Osteocyte (in vitro differentiated cells): ENCODE measurements at places on chromosomes 2 and 18. TPM values are rescaled to one million over a fixed set of nuclear protein-coding genes. Genes with fewer than 3 reads are reported as not detected.

DNA sequence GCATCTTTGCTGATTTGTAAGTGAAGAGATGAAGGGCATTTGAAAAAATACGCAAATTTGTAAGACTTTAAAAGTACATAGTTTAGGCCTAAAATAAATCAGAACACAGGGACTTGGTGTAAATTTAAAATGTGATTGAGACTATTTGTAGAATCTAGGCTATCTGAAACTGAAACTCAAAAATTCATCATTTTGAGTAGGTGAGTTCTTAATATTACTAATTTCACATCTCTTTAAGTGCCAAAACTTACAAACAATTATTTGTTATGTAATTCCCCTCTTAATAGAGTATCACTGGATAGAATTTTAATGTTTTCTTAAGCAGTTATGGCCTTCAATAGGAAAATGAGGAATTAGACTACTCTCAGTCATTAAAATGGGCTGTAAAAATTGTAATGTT lies 14.0 kb upstream of the HRH4 start:
- no peak overlapping the region for H3K27ac ChIP-seq
- no peak for DNase-seq
- H3K36me3 ChIP-seq = peaks cover 62% of the 10 kb centered on the region
- no peaks in the 10 kb centered on the region for H3K4me1 ChIP-seq
- no peak overlapping the region for H3K4me3 ChIP-seq

DNA sequence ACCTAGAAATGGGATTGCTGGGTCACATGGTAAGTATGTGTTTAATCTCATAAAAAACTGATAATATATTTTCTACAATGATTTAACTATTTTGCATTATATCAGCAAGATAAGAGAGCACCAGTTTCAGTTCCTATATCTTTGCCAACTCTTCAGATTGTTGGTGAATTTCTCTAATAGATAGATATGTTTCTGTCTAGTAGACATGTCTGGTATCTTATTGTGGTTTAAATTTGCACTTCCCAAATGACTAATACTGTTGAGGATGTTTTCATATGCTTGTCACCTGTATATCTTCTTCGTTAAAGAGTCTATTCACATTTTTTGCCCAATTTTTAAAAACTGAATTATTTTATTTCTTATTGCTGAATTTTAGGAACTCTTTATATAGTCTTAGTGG lies 113.8 kb upstream of the UXS1 start:
- no peak for DNase-seq
- H3K36me3 ChIP-seq = no peaks in the 10 kb centered on the region
- no peak overlapping the region for H3K27ac ChIP-seq
- H3K4me1 ChIP-seq = no peaks in the 10 kb centered on the region

GRCh38 chr18:75863696-75864095 lies 436.2 kb upstream of the SMIM21 start:
- no peak overlapping the region for H3K4me3 ChIP-seq
- H3K36me3 ChIP-seq = no peaks in the 10 kb centered on the region
- H3K4me1 ChIP-seq = no peaks in the 10 kb centered on the region
- H3K27me3 ChIP-seq = no peaks in the 10 kb centered on the region

Gene HSPD1
- 163 and 165 TPM in 2 replicates for total RNA-seq

DNA sequence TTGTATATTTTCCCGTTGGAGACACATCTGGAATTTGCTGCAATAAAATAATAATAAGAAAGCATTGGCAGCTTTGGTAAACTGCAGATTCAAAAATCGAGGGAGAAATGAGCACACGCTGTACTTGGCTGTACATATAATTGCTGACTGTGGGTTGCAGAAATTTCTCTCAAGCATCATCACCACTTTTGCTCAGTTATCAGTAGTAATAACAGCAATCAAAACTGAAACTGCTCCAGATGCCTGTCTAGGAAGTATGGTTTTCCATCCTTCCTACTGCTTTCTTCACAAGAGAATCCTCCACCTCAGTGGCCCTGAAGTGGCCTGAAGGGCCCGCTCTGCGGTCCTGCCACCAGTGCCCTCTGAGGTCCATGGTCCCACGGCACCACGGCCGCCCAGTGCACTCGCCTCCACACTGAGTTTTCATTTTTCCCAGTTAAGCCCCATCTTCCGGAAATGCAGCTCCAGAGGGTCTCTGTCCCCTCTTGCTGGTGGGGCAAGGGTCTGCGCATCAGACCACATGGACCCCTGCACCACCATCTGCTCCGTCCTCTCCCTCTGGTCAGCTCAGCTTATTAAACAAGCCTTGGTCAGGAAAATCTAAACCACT lies 3.9 kb downstream of the DUSP28 start:
- H3K4me1 ChIP-seq = peaks cover 46% of the 10 kb centered on the region
- H3K4me3 ChIP-seq = no peak overlapping the region
- no peaks in the 10 kb centered on the region for H3K36me3 ChIP-seq
- peak overlapping the region; percentile 10 for H3K27ac ChIP-seq
- H3K27me3 ChIP-seq = no peaks in the 10 kb centered on the region
- peak; percentile 38 for DNase-seq

- H3K27me3 ChIP-seq = no peaks in the 10 kb centered on the region
- peaks cover 3% of the 10 kb centered on the region for H3K36me3 ChIP-seq
- DNase-seq = no peak
- no peak overlapping the region for H3K4me3 ChIP-seq
- no peak overlapping the region for H3K27ac ChIP-seq
- peaks cover 21% of the 10 kb centered on the region for H3K4me1 ChIP-seq
Observed at GRCh38 chr2:152354909-152355308, 19.9 kb downstream of the FMNL2 start.

DNA sequence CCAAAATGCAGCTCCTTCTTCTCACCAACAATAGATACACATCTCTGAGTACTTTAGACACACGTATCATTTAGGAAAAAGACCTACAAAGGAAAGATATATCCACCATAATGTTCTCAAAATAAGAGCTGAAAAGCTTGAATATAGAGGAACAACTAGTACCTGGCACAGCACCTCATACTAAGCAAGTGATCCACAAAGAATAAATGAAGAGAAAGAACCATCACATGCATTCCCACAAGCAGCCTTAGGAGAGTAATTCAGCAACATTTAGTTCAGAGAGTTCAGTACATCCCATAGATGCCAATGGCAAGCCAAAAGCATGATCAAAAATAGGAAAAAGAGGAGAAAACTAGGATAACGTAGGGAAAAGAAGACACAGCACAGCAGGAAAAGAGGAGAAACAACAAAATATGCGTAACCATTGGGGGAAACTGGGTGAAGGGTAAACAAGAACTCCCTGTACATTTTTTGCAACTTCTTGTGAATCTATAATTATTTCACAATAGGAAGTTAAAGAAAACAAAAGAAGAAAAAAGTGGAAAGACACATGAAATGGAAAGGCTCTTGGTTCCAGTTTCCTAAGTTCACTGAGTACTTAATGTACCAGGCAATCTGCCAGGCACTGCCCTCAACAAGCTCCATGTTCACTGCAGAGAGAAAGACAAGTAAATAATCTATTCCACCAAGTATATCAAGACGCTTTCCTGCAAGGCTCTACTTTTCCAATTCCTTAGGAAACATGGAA lies 22.3 kb downstream of the CLASP1 start:
- peak overlapping the region; percentile 12 for H3K27ac ChIP-seq
- H3K36me3 ChIP-seq = peaks cover 9% of the 10 kb centered on the region
- no peak overlapping the region for H3K4me3 ChIP-seq
- H3K27me3 ChIP-seq = no peaks in the 10 kb centered on the region
- peaks cover 15% of the 10 kb centered on the region for H3K4me1 ChIP-seq

GRCh38 chr18:55307505-55307904 lies 280.5 kb downstream of the TCF4 start:
- H3K27me3 ChIP-seq = no peaks in the 10 kb centered on the region
- H3K4me3 ChIP-seq = no peak overlapping the region
- no peak for DNase-seq
- no peak overlapping the region for H3K27ac ChIP-seq

- H3K27me3 ChIP-seq = no peaks in the 10 kb centered on the region
- H3K36me3 ChIP-seq = no peaks in the 10 kb centered on the region
- H3K4me1 ChIP-seq = peaks cover 15% of the 10 kb centered on the region
- DNase-seq = no peak
- H3K27ac ChIP-seq = no peak overlapping the region
Observed at GRCh38 chr18:56381196-56381595, 257.2 kb downstream of the TXNL1 start.

DNA sequence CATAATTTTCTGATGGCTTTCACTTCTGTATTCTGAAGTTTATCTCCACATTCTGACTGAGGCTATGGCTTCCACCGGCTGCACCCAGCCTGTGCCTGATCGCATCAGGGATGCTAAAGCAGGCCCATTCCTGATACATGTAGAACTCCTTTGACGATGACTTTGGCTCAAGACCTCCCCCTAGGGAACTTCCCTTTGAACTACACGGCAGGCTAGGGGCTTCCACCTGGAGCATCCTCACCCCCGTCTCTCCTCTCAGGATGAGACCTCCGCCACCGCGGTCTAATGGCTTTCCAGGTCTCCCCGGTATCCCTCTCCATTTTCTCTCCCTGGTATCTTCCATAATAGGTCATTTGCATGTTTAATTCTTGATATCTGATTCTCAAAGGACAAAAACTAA lies 214.9 kb upstream of the CHST9 start:
- no peak for DNase-seq
- no peaks in the 10 kb centered on the region for H3K36me3 ChIP-seq
- no peaks in the 10 kb centered on the region for H3K4me1 ChIP-seq

DNA sequence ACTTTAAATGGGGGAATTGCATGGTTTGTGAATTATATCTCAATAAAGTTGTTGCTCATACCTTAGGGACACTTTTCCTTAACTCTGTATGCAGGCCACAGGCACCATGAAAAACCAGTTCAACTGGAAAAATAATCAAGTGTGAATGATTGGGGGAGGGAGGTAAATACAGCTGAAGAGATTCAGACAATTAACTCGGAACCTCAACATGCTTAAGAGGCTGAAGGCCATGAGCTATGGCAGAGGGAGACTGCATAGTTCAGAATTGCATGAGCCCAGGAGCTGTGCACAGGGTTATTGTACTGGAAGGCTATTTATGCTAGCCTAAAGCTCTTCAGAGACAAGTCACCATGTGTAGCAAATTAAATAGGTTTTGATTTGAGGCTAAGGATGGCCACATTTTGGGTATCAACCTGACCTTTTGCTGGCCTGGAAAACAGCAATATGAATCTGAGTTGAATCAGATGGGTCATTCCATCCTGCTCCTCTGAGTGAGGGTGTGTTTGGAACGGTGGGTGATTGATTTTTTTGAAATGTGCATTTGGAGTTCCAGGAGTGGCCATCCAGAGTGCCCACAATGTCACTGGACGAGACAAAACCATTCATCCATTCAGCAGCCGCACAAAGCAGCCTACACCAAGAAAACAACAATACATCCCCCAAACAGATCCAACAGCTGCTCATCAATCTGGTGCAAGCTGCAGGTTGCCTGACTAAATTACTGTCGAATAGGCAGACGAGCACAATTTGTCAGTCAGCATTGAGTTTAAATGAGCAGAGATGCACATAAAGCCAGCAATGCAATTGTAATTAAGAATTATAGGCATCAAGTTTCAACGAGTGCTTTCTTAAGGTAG lies 42.5 kb downstream of the HRH4 start:
- peaks cover 10% of the 10 kb centered on the region for H3K27me3 ChIP-seq
- no peak for DNase-seq
- no peak overlapping the region for H3K27ac ChIP-seq
- no peak overlapping the region for H3K4me3 ChIP-seq

Gene RPL37A
- 2,580 and 2,608 TPM in 2 replicates for total RNA-seq

DNA sequence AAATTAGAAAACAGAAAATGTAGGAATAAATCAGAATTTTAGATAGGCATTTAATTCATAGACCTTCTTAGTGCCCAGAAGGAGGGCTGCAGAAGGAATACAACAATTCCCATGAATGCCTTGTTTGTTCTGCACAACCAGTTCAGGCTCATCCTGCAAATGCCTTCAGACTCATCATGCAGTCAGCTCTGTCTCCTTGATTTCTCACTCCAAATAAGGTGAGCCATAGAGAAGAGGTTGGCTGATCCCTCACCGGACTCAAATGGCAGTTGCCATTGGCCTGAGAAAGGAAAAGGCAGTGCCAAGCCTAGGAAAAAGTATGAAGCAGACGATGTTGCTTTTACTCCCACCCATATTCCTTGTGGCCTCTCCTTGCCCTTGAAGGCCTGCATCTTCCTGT lies 50.3 kb downstream of the DSC3 start:
- peaks cover 28% of the 10 kb centered on the region for H3K27me3 ChIP-seq
- DNase-seq = no peak
- no peaks in the 10 kb centered on the region for H3K36me3 ChIP-seq
- H3K4me1 ChIP-seq = no peaks in the 10 kb centered on the region
- no peak overlapping the region for H3K4me3 ChIP-seq
- H3K27ac ChIP-seq = no peak overlapping the region

DNA sequence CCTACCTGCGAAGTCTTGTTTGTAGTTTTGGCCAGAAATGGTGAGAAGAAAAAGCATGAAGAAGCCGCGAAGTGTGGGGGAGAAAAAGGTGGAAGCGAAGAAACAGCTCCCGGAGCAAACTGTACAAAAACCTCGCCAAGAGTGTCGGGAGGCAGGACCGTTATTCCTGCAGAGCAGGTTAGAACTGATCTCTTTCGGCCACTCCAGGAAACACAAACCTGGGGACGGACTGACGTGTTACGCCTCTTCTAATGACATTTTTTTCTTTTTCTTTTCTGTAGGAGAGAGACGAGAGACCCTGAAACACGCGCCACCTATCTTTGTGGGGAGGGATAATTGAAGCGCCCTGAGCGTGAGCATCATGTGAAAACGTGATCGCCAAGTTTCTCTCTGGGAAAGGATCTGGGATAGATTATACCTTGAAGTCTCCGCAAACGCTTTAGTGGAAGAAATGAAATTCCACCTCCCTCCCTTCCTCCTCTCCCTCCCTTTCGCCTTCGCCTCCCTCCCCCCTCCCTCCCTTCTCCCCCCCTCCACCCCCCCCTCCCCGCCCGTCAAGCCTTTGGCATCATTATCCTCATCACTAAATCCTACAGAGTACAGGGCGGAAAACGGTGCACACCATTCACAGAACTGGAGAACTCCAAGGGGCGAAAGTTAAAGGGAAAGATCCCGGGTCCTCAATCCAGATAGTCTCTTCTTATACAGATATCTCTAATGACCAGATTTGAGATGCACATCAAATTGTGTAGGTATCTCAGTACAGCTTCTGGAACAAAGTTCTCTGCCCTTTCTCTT lies at the start of gene ZEB2:
Gene ZEB2 (minus strand): TSS at position 186 of the 798 bp plus-strand sequence. CDS start 2,769 bp downstream, outside the sequence.
- H3K4me1 ChIP-seq = peaks cover 37% of the 10 kb centered on the region
- peak within 1 kb of the TSS; percentile 90 for H3K27ac ChIP-seq
- no peak within 1 kb of the TSS for H3K4me3 ChIP-seq

Gene INO80B
- 34.9 and 41.9 TPM in 2 replicates for total RNA-seq

Gene EVX2
- not detected in 2 replicates for total RNA-seq

DNA sequence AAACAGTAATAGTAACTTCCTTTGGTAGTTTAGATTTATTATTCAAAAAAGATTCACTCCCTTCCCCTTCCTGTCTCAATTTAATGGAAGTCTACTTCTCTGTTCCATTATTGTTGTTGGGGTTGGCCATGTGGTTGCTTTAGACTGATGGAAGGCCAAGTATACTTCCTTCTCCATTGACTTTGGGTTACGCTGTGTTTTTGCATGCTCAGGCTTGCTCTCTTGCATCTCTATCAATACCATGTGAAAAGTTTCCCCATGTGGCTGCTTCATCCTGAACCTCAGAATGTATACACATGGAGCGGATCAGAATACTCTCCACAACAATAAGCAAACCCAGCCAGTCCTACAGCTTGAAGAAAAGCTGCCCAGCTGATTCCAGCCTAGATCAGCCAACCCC lies 20.3 kb downstream of the CFAP210 start:
- DNase-seq = no peak
- no peak overlapping the region for H3K4me3 ChIP-seq
- H3K4me1 ChIP-seq = no peaks in the 10 kb centered on the region
- no peak overlapping the region for H3K27ac ChIP-seq

- no peak overlapping the region for H3K27ac ChIP-seq
- no peaks in the 10 kb centered on the region for H3K36me3 ChIP-seq
- no peaks in the 10 kb centered on the region for H3K27me3 ChIP-seq
- H3K4me3 ChIP-seq = no peak overlapping the region
- DNase-seq = no peak
- H3K4me1 ChIP-seq = no peaks in the 10 kb centered on the region
Observed at GRCh38 chr2:45690231-45690630, 38.8 kb downstream of the PRKCE start.
